ENCODE measurements at places on chromosomes 7 and 10. TPM values are rescaled to one million over a fixed set of nuclear protein-coding genes. Genes with fewer than 3 reads are reported as not detected.

Gene PDE6C
- total RNA-seq, result not detected

Gene MEOX2
- total RNA-seq, result not detected

Gene ARHGAP22
- total RNA-seq, result 3.7 TPM

Gene LEP
- total RNA-seq, result not detected

Gene NDUFB8
- total RNA-seq, result 300 TPM

Gene ITGA8
- not detected for total RNA-seq

Gene HSPA12A
- total RNA-seq, result 12.6 TPM

Gene HOXA6
- total RNA-seq, result 1.8 TPM

Gene CCDC6
- total RNA-seq, result 23.7 TPM

Gene SCART1
- total RNA-seq, result 0.47 TPM

Data from A549 treated with CORT108297 at 1 μM for 4 hours (cell line).